ENCODE measurements at places on chromosomes 16 and 17.

GRCh38 chr17:30908717-30909420, 2.8 kb upstream of the TEFM start:
- DNase-seq = no peak

GRCh38 chr16:85613604-85614337, 649 bp downstream of the GSE1 start:
- DNase-seq = peak; percentile 69

- no peak for DNase-seq
Observed at GRCh38 chr17:4572131-4572530, 11.8 kb upstream of the GGT6 start.

DNA sequence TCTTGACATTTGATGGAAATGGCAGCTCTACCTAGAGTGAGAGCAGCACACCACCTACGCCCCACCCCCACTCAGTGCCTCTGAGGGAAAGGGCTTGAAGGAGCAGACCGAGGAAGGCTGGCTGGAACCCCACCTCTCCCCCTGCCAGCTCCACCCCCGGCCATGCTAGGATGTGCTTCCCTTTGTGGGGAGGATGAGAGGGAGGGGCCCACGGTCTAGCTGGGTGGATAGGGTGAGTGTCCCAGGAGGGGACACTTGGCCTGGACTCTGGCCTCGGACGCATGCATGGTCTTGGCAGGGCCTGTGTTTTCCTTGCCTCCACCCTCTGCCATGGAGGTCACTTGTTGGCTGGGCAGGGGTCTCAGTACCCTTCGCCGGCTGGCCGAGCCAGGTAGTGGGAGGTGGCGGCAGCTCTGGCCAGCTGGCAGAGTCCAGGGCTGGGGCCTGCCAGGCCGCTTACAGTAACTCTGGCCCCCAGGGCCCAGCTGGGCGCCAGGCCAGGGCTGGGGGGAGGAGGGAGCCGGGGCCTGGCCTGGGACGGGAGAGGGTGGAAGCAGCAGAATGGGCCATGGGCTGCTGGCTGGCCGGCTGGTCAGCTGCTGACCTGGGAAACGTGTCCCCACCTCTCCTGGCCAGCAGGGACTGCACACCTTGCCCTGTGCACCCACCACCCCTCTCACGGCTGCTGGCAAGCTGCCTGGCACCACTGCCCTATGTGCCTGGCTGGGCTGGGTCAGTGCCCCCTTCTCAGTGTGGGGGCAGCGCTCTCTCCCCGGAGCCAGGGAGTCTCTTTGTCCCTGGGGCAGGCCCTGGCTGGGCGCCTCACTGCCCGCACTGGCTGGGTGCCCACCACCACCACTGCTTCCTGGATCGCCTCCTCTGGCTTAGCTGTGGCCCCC, 23.0 kb downstream of the RARA start:
- DNase-seq = peak; percentile 71

- DNase-seq = no peak
Observed at GRCh38 chr16:65783709-65784474, 582.6 kb upstream of the CDH5 start.

Data from activated CD4-positive, alpha-beta T cell treated with anti-CD3 and anti-CD28 coated beads, Interleukin-2, amount 10 ng/mL, durations not matched to agents 24 days and 14 days (primary cell).